GM19239 (cell line): ENCODE measurements at places on chromosomes 1 and 21.

DNA sequence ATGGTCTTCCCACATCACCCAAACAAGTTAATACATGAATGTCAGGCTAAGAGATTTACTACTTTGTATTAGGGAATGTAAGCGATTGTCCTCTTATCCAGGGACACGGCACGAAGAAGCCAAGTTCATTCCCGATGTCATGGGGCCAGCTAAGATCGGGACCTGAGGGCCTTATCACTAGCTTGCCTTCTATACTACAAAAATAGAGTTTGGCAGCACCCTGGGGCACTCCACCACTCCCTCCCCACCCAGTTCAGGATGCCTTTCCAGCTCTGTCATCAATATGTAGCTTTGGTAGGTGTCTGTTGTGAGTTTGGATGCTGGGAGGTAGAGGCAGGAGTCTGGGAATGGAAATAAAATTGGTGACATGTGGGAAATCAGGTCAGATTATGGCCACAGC lies 197.5 kb downstream of the ATG4C start:
- DNase-seq: no peak

DNA sequence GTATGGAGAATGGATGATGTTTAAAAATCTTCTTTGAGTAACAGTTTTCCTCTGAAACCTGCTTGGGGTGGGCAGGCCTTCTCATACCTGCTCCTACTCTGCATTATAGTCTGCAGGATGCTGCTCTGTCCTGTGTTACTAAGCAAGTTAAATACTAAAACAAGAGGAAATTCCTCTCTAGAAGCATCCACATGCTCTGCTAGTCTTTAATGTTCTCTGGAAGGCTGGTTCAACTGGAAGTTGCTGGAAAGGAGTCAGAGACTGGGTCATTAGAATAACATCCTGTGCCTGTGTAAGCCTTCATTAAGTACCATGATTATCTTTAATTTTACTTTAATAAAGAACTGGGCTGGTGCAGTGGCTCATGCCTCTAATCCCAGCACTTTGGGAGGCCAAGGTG lies 5.8 kb downstream of the SELP start:
- DNase-seq: no peak

DNA sequence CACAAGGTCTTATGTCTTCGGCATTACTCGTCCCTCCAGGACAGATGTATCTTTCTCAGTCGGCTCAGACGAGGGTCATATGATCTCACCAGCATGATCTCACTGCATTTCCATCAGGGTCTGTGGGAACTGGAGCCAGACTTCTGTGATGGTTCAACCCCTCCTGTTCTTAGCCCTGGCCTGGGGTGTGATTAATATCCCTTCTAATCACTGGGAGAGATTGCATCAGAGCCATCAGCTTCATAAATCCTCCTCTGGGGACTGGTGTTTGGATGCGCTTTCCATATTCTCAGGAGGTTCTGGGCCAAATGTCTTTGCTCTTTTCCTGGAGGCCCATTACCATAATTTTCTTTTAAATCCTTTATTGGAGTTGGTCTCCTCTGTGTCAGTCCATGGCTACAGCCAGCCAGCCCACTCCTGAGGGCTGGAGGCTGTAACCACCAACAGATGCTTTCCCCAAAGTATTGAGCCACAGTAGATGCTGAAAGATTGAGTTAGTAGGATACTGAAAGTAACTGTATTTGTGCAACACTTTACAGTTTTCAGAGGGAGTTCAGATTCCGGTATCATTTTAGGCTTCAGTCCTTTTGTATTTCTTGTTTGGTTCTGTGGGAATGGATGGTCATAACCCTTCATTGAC lies 20.0 kb downstream of the CACNA1E start:
- DNase-seq: no peak

- DNase-seq: no peak
These were observed 7.9 kb upstream of the ZRANB2 start for GRCh38 chr1:71088645-71089287.
